Activated CD4-positive, alpha-beta memory T cell treated with anti-CD3 and anti-CD28 coated beads, Interleukin-2, amount 10 ng/mL, durations not matched to agents 7 days and 5 days (primary cell): ENCODE measurements at places on chromosomes 2 and 18.

DNA sequence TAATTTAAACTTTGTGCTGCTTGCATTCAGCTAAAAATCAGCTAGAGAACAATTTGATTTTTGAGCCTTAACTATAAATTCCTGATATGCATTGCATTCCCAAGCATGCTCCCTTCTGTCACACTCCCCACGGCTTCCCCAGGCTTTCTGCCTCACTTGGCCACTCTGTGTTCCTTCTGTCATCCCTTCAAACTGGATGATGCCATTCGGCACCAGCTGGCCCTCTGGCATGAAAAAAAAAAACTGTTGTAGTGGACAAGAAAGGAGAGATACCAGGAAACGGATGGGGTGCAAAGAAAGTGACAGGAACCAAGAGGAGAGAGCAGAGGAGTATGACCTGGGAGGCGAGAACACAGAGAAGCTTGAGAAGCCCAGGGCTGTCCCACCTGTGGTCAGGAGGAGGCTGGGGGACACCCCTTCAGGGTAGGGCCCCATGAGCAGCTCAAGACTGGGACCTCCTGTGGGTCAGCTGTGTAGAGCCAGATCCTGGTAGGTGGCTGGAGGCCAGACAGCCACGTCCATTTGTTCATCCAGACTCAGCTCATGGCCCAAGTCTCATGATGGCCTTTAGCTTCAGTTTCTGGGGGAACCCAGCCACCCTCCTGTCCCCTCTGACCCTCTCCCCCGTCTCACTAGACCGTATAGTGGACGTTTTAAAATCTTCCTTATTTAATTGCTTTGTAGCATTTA, 211.8 kb downstream of the GBX2 start:
- H3K4me3 ChIP-seq = no peak overlapping the region
- H3K36me3 ChIP-seq = no peaks in the 10 kb centered on the region
- no peak for DNase-seq
- peaks cover 16% of the 10 kb centered on the region for H3K4me1 ChIP-seq
- H3K27ac ChIP-seq = no peak overlapping the region

- no peak overlapping the region for H3K27ac ChIP-seq
- H3K4me3 ChIP-seq = no peak overlapping the region
- DNase-seq = no peak
Observed at GRCh38 chr18:8996771-8997432, 105.6 kb upstream of the NDUFV2 start.

GRCh38 chr2:114724454-114724853, 282.0 kb downstream of the DPP10 start:
- no peaks in the 10 kb centered on the region for H3K27me3 ChIP-seq
- H3K4me3 ChIP-seq = no peak overlapping the region
- H3K36me3 ChIP-seq = no peaks in the 10 kb centered on the region
- H3K27ac ChIP-seq = no peak overlapping the region
- DNase-seq = no peak

- H3K27me3 ChIP-seq = peaks cover 7% of the 10 kb centered on the region
- no peak for DNase-seq
- H3K4me1 ChIP-seq = no peaks in the 10 kb centered on the region
- H3K36me3 ChIP-seq = no peaks in the 10 kb centered on the region
- H3K4me3 ChIP-seq = no peak overlapping the region
Observed at GRCh38 chr2:62538756-62539155, 32.8 kb upstream of the TMEM17 start.

GRCh38 chr2:42086500-42086953, 38.7 kb downstream of the PKDCC start:
- H3K4me3 ChIP-seq = no peak overlapping the region
- H3K36me3 ChIP-seq = no peaks in the 10 kb centered on the region
- DNase-seq = peak; percentile 44

- H3K27me3 ChIP-seq = no peaks in the 10 kb centered on the region
- H3K4me3 ChIP-seq = no peak overlapping the region
- peak; percentile 38 for DNase-seq
- H3K4me1 ChIP-seq = peaks cover 15% of the 10 kb centered on the region
Observed at GRCh38 chr2:135913727-135914365, 37.6 kb upstream of the MCM6 start.

DNA sequence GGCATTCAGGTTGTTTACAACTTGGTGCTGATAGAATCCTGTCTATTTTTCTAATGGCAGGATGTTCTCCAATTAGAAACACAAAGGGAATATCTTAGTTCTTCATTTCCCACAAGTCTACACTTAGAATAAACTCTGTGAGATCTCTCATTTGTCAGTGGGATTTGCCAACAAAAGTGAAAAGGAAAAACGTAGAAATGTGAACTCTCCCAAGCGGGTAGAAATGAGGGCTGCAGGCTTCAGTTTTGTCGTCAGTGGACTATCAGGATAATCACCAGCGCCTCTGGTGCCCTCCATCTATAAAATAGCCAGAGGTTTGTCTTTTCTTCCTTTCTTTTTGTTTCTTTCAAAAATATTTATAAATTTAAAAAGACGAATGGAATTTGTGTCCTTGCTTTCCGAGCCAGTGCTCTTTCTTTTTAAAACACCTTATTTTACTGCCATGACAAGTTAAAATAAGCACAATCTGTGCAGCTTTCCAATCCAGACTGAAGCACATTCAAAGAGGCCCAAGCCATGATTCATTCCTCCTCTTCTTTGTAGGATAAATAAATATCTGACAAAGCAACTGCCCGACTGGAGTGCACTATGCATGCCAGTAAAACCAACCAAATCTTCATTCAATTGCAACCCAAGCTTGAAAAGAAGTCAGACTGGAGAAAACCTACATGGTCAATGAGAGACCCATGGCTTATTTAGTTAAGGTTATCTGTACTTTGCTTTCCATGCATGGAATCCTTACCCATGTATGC, 185.8 kb downstream of the ANKRD44 start:
- H3K4me1 ChIP-seq = peaks cover 48% of the 10 kb centered on the region
- peaks cover 86% of the 10 kb centered on the region for H3K36me3 ChIP-seq
- no peak overlapping the region for H3K4me3 ChIP-seq

DNA sequence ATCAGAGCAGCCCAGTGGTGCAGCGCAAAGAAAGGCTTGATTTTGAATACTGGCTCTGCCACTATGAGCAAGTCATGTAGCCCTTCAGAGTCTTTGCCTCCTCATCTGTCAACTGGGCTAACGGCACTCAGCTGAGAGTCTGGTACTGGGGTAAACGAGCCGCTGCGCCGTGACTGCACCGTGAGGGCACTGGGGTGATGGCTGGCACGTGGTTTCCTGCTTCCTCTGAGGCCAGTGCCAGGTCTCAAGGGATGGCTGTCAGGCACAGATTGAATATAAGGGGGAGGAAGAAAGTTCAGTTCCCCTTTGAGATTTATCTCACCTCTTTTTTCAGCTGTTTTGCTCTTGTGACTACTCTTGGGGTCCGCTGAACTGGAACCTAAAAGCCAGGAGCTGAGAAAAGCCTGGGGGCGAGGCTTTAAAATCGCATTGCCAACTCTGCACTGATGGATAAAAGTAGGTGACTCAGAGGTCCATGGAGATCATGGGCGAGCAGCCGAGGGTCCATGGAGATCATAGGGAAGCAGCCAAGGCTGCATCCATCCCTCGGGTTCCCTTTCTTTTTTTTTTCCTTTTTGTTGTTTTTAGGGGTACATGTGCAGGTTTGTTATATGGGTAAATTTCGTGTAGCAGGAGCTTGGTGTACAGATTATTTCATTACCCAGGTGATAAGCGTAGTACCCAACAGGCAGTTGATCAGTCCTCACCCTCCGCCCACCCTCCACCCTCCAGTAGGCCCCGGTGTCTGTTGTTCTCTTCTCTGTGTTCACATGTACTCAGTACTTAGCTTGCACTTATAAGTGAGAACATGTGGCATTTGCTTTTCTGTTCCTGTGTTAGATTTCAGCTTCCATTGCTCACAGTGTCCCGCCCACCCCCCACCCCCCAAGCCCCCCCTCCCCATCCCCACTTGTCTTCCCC, 114.3 kb downstream of the SPP2 start:
- H3K4me1 ChIP-seq = peaks cover 20% of the 10 kb centered on the region
- H3K27me3 ChIP-seq = no peaks in the 10 kb centered on the region
- no peak overlapping the region for H3K27ac ChIP-seq
- no peaks in the 10 kb centered on the region for H3K36me3 ChIP-seq
- H3K4me3 ChIP-seq = no peak overlapping the region

- H3K4me1 ChIP-seq = no peaks in the 10 kb centered on the region
- H3K36me3 ChIP-seq = no peaks in the 10 kb centered on the region
- no peak overlapping the region for H3K4me3 ChIP-seq
- peaks cover 12% of the 10 kb centered on the region for H3K27me3 ChIP-seq
Observed at GRCh38 chr2:224354632-224355211, 47.2 kb downstream of the FAM124B start.

- no peak overlapping the region for H3K4me3 ChIP-seq
- no peak for DNase-seq
- H3K36me3 ChIP-seq = no peaks in the 10 kb centered on the region
- no peaks in the 10 kb centered on the region for H3K27me3 ChIP-seq
- no peak overlapping the region for H3K27ac ChIP-seq
Observed at GRCh38 chr18:23593720-23594119, 7.4 kb upstream of the NPC1 start.

GRCh38 chr2:173393186-173393585, 38.5 kb downstream of the CDCA7 start:
- H3K27ac ChIP-seq = no peak overlapping the region
- no peaks in the 10 kb centered on the region for H3K36me3 ChIP-seq
- no peak overlapping the region for H3K4me3 ChIP-seq
- H3K27me3 ChIP-seq = peaks cover 34% of the 10 kb centered on the region
- H3K4me1 ChIP-seq = no peaks in the 10 kb centered on the region

DNA sequence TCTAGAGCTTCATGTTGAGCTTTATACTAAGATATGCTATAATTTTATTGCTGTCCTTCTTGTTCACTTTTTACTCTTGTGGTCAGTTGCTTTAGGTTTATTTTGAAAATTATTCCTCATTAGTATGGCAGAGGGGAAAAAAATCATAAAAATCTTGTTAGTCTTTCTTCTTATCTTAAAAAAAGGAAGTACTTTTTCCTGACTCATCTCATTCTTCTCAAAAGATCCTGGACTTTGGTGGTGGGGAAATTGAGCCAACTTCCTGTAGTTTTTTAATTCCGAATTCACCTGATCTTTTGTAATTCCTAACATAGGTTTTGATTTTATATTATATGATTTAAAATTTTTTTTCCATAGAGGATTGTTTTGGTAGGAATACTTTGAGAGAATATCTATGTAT, 3.8 kb downstream of the SLC4A1AP start:
- H3K4me1 ChIP-seq = peaks cover 39% of the 10 kb centered on the region
- H3K36me3 ChIP-seq = peaks cover 53% of the 10 kb centered on the region
- no peak overlapping the region for H3K4me3 ChIP-seq
- no peak overlapping the region for H3K27ac ChIP-seq
- no peak for DNase-seq

- no peak overlapping the region for H3K27ac ChIP-seq
- no peaks in the 10 kb centered on the region for H3K36me3 ChIP-seq
- H3K4me1 ChIP-seq = no peaks in the 10 kb centered on the region
Observed at GRCh38 chr2:11611251-11611650, 58.7 kb downstream of the NTSR2 start.

GRCh38 chr18:58136879-58137278, 92.9 kb downstream of the NEDD4L start:
- peaks cover 13% of the 10 kb centered on the region for H3K4me1 ChIP-seq
- H3K27me3 ChIP-seq = peaks cover 19% of the 10 kb centered on the region
- H3K27ac ChIP-seq = no peak overlapping the region
- H3K36me3 ChIP-seq = no peaks in the 10 kb centered on the region

- DNase-seq = no peak
- H3K4me3 ChIP-seq = no peak overlapping the region
- no peaks in the 10 kb centered on the region for H3K4me1 ChIP-seq
- no peaks in the 10 kb centered on the region for H3K27me3 ChIP-seq
Observed at GRCh38 chr2:15623481-15623796, 31.8 kb downstream of the DDX1 start.

- H3K4me1 ChIP-seq = peaks cover 4% of the 10 kb centered on the region
- no peaks in the 10 kb centered on the region for H3K36me3 ChIP-seq
- H3K4me3 ChIP-seq = no peak overlapping the region
- no peak for DNase-seq
- H3K27me3 ChIP-seq = peaks cover 12% of the 10 kb centered on the region
Observed at GRCh38 chr2:64613276-64613675, 40.4 kb downstream of the SERTAD2 start.

- no peak overlapping the region for H3K4me3 ChIP-seq
- H3K27ac ChIP-seq = no peak overlapping the region
- H3K4me1 ChIP-seq = no peaks in the 10 kb centered on the region
- H3K27me3 ChIP-seq = no peaks in the 10 kb centered on the region
Observed at GRCh38 chr2:200538139-200538538, 12.1 kb downstream of the SGO2 start.

- no peak for DNase-seq
- H3K36me3 ChIP-seq = no peaks in the 10 kb centered on the region
- H3K27me3 ChIP-seq = peaks cover 28% of the 10 kb centered on the region
- H3K4me3 ChIP-seq = no peak overlapping the region
Observed at GRCh38 chr2:118048401-118048800, 34.5 kb upstream of the CCDC93 start.

GRCh38 chr18:79552696-79553095, 126.9 kb upstream of the CTDP1 start:
- no peaks in the 10 kb centered on the region for H3K27me3 ChIP-seq
- no peak overlapping the region for H3K4me3 ChIP-seq
- no peaks in the 10 kb centered on the region for H3K36me3 ChIP-seq
- H3K4me1 ChIP-seq = no peaks in the 10 kb centered on the region
